ENCODE measurements at places on chromosomes 3 and 15. TPM values are rescaled to one million over a fixed set of nuclear protein-coding genes. Genes with fewer than 3 reads are reported as not detected.

- DNase-seq, result no peak
These were observed 2.4 kb upstream of the ADGRG7 start for GRCh38 chr3:100606894-100607512.

THRB gene
- total RNA-seq, result 26.2 TPM

GRCh38 chr3:163058031-163058854 is 1561.6 kb downstream of the OTOL1 start:
- no peak for DNase-seq

PRICKLE2 gene
- 2.6 TPM for total RNA-seq

GRCh38 chr15:89822026-89822425 is 7.4 kb upstream of the ANPEP start:
- no peak for DNase-seq

CNOT10 gene
- 33.4 TPM for total RNA-seq

- peak; percentile 74 for DNase-seq
These were observed 60.5 kb downstream of the THBS1 start for GRCh38 chr15:39641191-39641889.

- no peak for DNase-seq
These were observed 10.0 kb downstream of the ATR start for GRCh38 chr3:142568393-142569017.

GRCh38 chr3:5888851-5889250 is 701.3 kb downstream of the EDEM1 start:
- no peak for DNase-seq

EIF1B gene
- 39.6 TPM for total RNA-seq

- no peak for DNase-seq
These were observed 520.7 kb downstream of the ROBO1 start for GRCh38 chr3:79246875-79247724.

ABI3BP gene
- 12.9 TPM for total RNA-seq

ARHGAP11A gene
- 15.5 TPM for total RNA-seq

- peak; percentile 1 for DNase-seq
These were observed 28.2 kb upstream of the GOLGA6C start for GRCh38 chr15:75230016-75230343.

TICRR gene
- total RNA-seq, result 1.3 TPM

DNA sequence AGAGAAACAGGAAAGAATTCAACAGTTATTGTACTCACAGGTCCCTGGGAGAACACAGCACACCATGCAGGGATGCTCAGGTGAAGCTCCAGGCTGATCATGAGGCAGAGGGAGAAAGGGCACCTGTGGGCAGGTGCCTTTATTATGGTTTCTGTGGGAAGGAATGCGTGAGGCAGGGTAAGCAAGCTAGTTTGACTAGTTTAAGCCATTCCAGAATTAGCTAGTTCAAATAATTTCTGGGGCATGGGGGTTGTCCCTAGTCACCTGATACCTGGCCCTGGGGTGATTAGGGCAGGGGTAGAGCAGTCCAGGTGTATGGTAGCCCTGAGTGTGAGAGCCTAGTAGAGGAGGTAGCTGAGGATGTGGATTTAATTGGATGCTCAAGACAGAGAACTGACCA is 47.9 kb upstream of the DCLK3 start:
- no peak for DNase-seq
